Aortic smooth muscle cell (primary cell): ENCODE measurements at places on chromosomes 11 and 22. TPM values are rescaled to one million over a fixed set of nuclear protein-coding genes. Genes with fewer than 3 reads are reported as not detected.

Gene CDC42BPG
- total RNA-seq, result 0.25 and 0.26 TPM in 2 replicates

Gene BDNF
- total RNA-seq, result 16.7 and 42.3 TPM in 2 replicates

Gene TTC38
- total RNA-seq, result 17.3 and 22.2 TPM in 2 replicates

Gene AIFM3
- total RNA-seq, result 0.37 and 0.53 TPM in 2 replicates

Gene TMEM134
- 20.5 and 21.1 TPM in 2 replicates for total RNA-seq

Gene NNMT
- 311 and 473 TPM in 2 replicates for total RNA-seq

Gene IL17REL
- total RNA-seq, result not detected in 2 replicates

Gene H19
- 0.37 TPM in 1 of 2 replicates, not detected in the other for total RNA-seq

Gene HARBI1
- 5.3 TPM in 2 replicates for total RNA-seq

Gene JOSD1
- 66.4 and 66.5 TPM in 2 replicates for total RNA-seq

Gene ART5
- not detected in 2 replicates for total RNA-seq

Gene C22orf31
- not detected in 2 replicates for total RNA-seq

Gene KLHDC7B
- total RNA-seq, result under 0.01 TPM in 1 of 2 replicates, not detected in the other

Gene SCUBE2
- total RNA-seq, result 1.5 and 5.5 TPM in 2 replicates

Gene SLCO2B1
- total RNA-seq, result 0.06 and 0.13 TPM in 2 replicates

Gene LMO1
- not detected in 2 replicates for total RNA-seq

Gene BATF2
- total RNA-seq, result 0.26 and 0.81 TPM in 2 replicates

Gene TCN1
- under 0.01 TPM in 1 of 2 replicates, not detected in the other for total RNA-seq

Gene PHOX2A
- total RNA-seq, result not detected in 2 replicates

Gene APOL5
- total RNA-seq, result not detected in 2 replicates

Gene RTN4R
- total RNA-seq, result 0.12 and 0.13 TPM in 2 replicates
